ENCODE measurements at places on chromosomes 1 and 21. TPM values are rescaled to one million over a fixed set of nuclear protein-coding genes. Genes with fewer than 3 reads are reported as not detected.

MARK1 gene
- 4.3 TPM for total RNA-seq

CLEC20A gene
- not detected for total RNA-seq

B3GALT5 gene
- 2.3 TPM for total RNA-seq

C4BPA gene
- total RNA-seq, result not detected

ATP13A2 gene
- total RNA-seq, result 48.6 TPM

ASTN1 gene
- under 0.01 TPM for total RNA-seq

AIRE gene
- total RNA-seq, result not detected

CHIA gene
- not detected for total RNA-seq

ASAP3 gene
- 41.3 TPM for total RNA-seq

INAVA gene
- total RNA-seq, result 28.1 TPM

FAM151A gene
- not detected for total RNA-seq

PTGER3 gene
- 0.52 TPM for total RNA-seq

CRP gene
- total RNA-seq, result not detected

OR11L1 gene
- total RNA-seq, result not detected

CYP2J2 gene
- total RNA-seq, result 4.3 TPM

MRPS21 gene
- 67.0 TPM for total RNA-seq

KHDRBS1 gene
- total RNA-seq, result 49.0 TPM

LCE1B gene
- not detected for total RNA-seq

VSIG8 gene
- total RNA-seq, result not detected

C1orf94 gene
- not detected for total RNA-seq

IPP gene
- 18.4 TPM for total RNA-seq

TMEM52 gene
- 0.35 TPM for total RNA-seq

IGSF9 gene
- not detected for total RNA-seq

LCE6A gene
- total RNA-seq, result not detected

PTAFR gene
- total RNA-seq, result 14.2 TPM

CD1E gene
- total RNA-seq, result not detected

CFHR1 gene
- not detected for total RNA-seq

NOS1AP gene
- not detected for total RNA-seq

OSBPL9 gene
- total RNA-seq, result 165 TPM

SDHC gene
- total RNA-seq, result 103 TPM

LCE1C gene
- not detected for total RNA-seq

HYI gene
- 81.3 TPM for total RNA-seq

EIF4G3 gene
- 41.2 TPM for total RNA-seq

CYP4A22 gene
- total RNA-seq, result not detected

BRINP3 gene
- total RNA-seq, result not detected

PLA2G2D gene
- not detected for total RNA-seq

F5 gene
- total RNA-seq, result 0.05 TPM

Measured in renal cortical epithelial cell (primary cell).